Esophagus squamous epithelium (tissue), 5 donors: ENCODE measurements at places on chromosomes 1 and 21.
A peak's percentile ranks its signal among the peaks of the same experiment; 100 is the strongest.

DNA sequence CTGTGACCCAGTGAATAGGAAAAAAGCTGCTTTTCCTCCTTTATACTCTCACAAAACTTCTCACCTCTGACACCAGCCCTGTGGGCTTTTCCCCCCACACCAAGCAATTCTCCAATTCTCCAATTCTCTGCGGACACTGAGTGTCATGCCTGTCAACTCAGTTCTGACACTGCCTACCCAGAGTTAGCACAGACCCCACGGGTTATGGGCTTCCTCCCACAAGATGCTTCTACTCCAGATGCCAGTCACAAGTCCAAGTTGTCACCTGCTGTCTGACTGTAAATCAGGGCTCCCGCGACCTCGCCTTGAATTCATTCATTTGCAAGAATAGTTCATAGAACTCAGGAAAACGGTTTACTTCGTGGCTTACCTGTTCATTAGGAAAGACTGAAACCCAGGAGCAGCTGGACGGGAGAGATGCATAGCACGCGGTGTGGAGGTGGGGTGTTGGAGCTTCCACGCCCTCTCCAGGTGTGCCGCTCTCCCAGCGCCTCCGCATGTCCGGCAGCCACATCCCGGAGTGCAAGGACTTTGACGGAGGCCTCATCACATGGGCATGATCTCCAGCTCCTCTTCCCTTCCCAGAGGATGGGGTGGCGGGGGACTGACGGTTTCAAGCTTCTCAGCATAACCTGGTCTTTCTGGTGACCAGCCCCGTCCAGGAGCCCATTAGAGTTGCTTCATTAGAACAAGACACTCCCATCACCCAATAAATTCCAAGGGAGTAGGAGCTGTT is 154.7 kb downstream of the PGBD5 start:
- DNase-seq, result no peak

DNA sequence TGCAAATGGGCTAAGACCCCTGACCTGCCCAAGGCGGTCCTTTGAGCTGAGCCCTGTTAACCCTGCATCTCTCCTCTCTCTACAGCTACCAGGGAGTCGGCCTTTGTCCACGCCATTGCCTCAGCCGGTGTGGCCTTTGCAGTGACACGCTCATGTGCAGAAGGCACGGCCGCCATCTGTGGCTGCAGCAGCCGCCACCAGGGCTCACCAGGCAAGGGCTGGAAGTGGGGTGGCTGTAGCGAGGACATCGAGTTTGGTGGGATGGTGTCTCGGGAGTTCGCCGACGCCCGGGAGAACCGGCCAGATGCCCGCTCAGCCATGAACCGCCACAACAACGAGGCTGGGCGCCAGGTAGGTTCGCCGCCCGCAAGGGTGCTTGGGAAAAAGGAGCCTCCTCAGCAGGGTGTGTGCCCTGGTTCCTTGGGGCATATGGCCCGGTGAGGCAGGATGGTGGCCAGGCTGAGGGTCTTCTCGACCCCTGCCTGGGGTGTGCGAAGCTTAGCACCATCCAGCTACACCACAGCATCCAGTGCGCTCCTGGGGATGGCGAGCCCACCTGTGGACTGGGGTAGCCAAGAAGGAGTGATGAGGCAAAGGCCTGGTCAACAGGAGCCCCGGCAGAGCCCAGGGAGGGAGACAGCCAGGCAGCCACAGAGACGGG is 31.8 kb upstream of the ARF1 start:
- no peak for DNase-seq

- no peak for DNase-seq
Measured at GRCh38 chr1:167106119-167106461, 12.2 kb downstream of the STYXL2 start.

DNA sequence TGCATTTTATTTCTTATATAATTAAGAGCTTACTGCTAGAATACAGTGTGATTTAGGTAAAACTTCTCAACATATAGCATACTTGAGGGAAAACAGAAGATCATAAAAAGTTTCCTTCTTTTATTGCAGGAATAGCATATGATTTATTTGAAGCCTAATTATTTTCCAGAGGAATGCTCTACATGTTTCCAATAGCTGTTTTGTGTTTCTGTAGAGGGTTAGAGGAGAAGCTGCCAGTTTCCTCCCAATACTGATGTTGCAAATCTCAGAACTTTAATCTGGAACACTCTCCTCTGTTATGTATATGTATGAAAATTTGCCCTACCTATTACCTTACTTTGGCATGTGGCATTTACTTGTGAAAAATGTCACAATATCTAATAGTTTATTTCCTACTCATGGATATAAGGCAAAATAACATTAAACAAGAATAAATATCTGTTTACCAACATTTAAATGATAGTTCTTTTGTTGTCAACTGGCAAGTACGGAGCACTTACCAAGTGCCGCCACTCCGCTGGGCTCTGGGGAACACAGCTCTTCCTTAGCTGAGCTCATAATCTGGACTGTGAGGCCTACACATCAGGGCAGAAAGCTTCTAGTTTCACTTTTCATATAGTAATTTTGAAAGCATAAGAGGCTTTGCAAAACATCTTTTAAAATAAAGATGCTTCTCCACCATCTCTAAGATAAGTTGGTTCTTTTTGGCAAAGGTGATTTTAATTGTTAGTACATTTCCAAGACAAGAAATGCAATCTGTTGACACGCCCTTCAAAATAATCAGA is 239.8 kb upstream of the C1orf105 start:
- no peak for DNase-seq

- no peak for DNase-seq
Measured at GRCh38 chr1:165436994-165437393, 7.9 kb downstream of the RXRG start.

DNA sequence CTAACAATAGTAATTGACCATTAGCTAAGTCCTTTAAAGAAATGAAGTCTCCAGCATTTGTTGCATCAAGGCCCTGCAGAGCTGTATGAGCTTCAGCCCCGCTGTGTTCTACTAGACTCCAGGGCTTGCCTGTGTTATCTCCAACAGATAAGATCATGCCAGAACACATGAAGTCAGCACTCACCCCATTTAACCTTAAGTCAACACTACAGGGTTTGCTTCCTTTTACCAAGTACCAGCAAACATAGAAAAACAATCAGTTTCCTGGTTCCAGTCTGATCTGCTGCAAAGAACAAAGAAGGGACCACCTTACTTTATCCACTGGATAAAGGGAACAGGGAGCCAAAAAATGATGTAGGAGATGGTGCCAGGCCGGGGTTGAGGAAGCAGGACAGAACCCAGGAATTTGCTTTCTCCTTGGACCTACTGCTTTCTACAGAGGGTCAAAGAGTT is 41.3 kb upstream of the ENAH start:
- no peak for DNase-seq

GRCh38 chr1:19980314-19980713 is 896 bp upstream of the PLA2G2A start:
- DNase-seq, result no peak

- no peak for DNase-seq
Measured at GRCh38 chr1:236107121-236107907, 35.0 kb upstream of the GPR137B start.

GRCh38 chr1:21705303-21705980 is 36.3 kb upstream of the RAP1GAP start:
- no peak for DNase-seq

GRCh38 chr1:113118266-113118665 is 45.3 kb downstream of the LRIG2 start:
- no peak for DNase-seq

DNA sequence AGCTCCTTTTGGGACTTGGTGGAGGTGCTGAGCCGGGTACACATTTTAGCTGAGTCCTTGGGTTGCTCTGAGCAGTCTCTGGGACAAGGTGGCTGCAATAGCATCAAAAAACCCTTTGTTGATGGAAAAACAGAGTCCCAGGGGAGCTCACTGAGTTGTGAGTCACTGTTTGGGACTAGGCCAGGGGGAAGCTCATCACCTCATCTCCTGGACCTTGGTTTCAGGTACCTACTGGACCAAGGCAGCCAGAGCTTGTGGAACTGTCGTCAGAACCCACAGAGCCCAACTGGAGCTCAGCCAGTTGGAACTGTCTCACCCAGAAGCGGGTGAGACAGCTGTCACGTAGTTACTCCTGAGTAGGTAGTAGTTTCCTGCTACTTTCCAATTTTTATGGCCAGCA is 146.7 kb downstream of the HLX start:
- DNase-seq, result no peak

DNA sequence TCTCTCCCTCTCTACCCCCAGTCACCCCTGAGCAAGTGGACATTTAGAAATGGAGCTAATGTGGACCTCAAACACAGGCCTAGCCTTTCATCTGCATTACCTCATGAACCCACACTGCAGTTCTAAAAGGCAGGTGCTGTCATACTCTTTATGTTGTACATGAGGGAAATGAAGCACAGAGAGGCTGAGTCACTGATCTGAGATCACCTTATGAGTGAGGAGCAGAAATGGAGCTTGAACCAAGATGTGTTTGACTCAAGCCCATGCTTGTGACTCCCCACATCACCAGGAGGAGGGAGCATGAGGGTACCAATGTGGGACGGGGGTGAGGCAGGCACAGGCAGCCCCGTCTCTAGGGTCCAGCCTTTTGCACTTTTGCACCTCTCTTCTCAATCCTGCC is 702.8 kb downstream of the PTPRU start:
- DNase-seq, result no peak

GRCh38 chr21:29007810-29008209 is 11.3 kb downstream of the RWDD2B start:
- no peak for DNase-seq

DNA sequence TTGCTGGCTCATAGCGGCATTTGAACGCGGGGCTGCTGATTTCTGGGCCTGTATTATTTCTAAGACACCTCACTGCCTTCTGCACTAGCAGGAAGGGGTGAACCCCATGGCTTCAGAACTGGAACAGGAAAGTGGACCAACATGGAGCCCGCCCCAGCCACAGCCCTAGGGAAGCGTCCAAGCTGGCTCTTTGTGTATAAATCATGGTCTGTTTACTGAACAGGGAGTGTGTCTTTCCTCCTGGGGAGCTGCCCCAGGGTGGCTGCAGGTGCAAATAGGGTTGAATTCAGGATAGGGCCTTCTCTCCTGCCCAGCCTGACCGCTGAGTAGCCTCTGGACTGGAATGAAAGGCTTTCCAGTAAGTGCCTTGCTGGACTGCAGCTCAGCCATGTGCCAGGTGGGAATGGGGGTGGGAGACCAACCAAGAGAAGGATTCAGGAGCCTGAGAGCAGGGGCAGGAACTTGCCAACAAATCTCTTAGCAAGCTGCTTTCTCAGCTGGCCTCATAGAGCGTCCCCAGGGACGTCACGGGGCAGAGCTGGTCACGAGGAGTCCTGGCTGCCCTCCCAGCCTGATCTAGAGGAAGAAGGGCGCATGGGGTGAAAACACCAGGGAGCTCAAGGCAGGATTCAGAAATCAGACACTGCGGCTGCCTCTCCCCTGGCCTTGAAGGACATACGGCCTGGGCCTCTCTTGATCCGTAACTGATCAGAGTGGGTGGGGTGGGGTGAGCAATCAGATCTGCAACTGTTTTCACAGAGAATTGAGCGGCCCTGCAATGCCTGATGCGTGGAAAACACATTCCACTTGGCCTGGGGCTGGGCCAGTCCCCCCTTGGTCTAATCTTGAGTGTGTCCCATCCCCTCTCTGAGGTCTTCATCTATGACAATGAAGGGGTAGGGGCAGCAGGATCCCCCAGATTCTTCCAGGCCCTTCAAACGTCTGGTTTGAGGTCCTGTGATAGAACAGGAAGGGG is 56.5 kb upstream of the SELENON start:
- DNase-seq, result peak; percentile 16

- no peak for DNase-seq
Measured at GRCh38 chr1:45617618-45618017, 6.2 kb downstream of the CCDC17 start.

GRCh38 chr1:68173283-68173935 is 58.9 kb downstream of the WLS start:
- DNase-seq, result no peak

- no peak for DNase-seq
Measured at GRCh38 chr1:237619553-237619952, 271.2 kb downstream of the ZP4 start.

- no peak for DNase-seq
Measured at GRCh38 chr1:110626889-110627288, 20.7 kb upstream of the KCNA2 start.

- DNase-seq, result no peak
Measured at GRCh38 chr1:85116856-85117255, 68.6 kb upstream of the MCOLN3 start.

DNA sequence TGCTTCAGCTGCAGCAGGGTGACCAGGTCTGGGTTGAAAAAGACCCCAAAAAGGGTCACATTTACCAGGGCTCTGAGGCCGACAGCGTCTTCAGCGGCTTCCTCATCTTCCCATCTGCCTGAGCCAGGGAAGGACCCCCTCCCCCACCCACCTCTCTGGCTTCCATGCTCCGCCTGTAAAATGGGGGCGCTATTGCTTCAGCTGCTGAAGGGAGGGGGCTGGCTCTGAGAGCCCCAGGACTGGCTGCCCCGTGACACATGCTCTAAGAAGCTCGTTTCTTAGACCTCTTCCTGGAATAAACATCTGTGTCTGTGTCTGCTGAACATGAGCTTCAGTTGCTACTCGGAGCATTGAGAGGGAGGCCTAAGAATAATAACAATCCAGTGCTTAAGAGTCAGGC is 2.9 kb downstream of the C1QA start:
- DNase-seq, result no peak

DNA sequence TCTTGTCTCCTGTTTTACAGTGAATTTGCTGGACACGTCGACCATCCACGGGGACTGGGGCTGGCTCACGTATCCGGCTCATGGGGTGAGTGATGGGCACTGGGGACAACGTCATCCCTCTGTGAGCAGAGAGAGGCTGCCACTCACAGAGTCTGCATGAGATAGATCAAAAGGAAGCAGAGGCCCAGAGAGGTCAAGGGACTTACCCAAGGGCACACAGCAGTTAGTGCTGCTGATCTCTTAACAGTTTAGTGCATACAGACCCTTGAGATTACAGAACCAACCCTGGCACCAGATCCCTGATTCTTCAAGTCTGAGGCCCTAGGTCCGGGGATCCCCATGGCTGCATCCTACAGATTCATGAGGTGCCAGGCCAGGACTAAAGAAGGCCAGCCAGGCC is 6.0 kb downstream of the EPHA8 start:
- no peak for DNase-seq

- DNase-seq, result no peak
Measured at GRCh38 chr1:91805311-91805801, 80.6 kb downstream of the TGFBR3 start.

- DNase-seq, result no peak
Measured at GRCh38 chr1:21638531-21639341, 30.4 kb downstream of the RAP1GAP start.

GRCh38 chr1:66176012-66176715 is 357.8 kb upstream of the SGIP1 start:
- no peak for DNase-seq

GRCh38 chr1:82279241-82279640 is 478.5 kb downstream of the ADGRL2 start:
- DNase-seq, result no peak

GRCh38 chr1:30445449-30445848 is 277.9 kb downstream of the MATN1 start:
- DNase-seq, result no peak

- DNase-seq, result no peak
Measured at GRCh38 chr1:208510192-208510952, 266.2 kb upstream of the PLXNA2 start.

DNA sequence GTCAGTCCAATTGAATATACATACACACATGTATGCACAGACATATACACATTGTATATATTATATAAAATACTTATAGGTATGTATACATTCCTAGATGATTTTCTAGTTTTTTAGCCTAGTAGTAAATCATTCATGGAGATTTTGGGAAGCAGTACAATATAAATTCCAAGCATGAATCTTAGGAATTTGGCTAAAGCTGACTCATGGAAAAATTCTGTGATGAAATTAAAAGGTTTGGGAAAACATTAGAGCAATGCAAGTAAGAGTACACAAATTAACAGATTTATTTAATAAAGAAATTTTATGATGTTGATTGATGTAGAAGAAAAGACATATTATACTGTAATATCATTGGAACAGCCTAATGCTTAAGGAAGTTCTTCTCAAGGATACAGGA is 43.7 kb upstream of the PTGFR start:
- DNase-seq, result no peak
